ENCODE measurements at places on chromosomes 2 and 18.

- DNase-seq: no peak
Measured at GRCh38 chr2:20577495-20578235, 73.2 kb downstream of the HS1BP3 start.

GRCh38 chr2:45643095-45643494 lies 8.4 kb upstream of the PRKCE start:
- DNase-seq: no peak

DNA sequence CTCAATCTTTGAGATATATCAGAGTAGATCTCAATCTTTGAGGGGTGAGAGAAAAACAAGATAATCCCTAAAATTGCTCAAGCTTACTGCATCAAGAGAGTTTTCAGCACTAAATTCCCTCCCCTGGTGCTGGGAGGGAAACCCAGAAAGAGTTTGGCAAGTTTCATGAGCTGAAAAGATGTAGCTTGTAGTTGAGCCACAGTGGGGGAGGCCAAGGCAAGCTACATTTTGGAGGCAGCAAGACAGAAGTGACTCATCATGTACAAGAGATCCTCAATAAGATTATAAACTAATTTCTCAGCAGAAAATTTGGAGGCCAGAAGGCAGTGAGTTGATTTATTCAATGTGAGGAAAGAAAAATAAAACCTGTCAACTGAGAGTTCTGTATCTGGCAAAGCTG lies 308.2 kb downstream of the PIEZO2 start:
- DNase-seq: no peak

GRCh38 chr18:9762526-9762925 lies 54.4 kb downstream of the RAB31 start:
- no peak for DNase-seq

- no peak for DNase-seq
Measured at GRCh38 chr2:122138561-122138960, 383.1 kb downstream of the TSN start.

- no peak for DNase-seq
Measured at GRCh38 chr2:119706221-119706620, 27.2 kb downstream of the TMEM177 start.

DNA sequence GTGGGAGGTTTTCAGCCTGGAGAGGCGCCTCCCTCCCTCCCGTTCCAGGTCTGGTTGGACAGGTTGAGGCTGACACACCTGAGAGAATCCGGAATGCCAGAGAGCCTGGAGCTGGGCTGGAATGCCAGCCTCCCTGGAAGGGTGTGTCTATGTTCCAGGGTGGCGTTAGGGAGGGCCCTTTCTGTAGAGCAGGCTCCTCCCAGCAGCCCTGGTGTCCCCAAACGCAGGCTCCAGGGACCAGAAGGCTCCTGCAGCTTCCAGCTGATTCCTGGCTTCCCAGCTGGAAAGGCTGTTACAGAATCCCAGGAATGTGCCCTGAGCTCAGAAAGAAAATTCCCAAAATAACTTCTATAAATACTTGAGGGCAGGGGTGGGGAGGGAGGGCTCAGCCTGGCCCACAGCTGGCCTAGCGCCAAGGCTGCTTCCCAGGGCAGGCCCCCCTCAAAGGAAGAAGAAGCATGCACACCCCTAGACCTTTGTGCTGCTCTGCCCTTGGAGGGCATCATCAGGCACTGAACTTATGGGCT lies 85.4 kb downstream of the STPG4 start:
- peak; percentile 71 for DNase-seq

GRCh38 chr2:61710711-61711110 lies 143.1 kb downstream of the FAM161A start:
- no peak for DNase-seq

All from iPS DF 6.9 (cell line).